ENCODE measurements at places on chromosomes 3 and 15.

GRCh38 chr3:187920030-187920429 is 174.8 kb upstream of the BCL6 start:
- DNase-seq = no peak

DNA sequence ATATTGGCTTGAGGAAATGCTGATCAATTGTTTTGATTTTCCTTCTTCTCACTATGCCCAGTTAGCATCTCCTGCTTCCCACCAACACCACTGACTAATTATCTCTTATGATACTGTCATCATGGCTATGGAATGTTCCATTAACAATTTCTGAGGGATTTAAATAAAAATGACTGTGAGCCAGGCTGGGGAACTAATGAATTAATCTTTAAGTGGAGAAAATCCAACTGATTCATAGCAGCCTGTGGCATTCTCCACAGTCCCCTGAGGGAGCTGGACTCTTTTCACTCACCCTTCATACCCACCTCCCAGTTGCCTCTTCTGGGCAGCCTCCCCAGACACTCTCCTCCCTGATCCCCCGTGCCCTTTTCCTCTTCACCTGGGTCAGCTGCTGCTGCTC is 353.6 kb downstream of the CLSTN2 start:
- DNase-seq = no peak

GRCh38 chr15:23387621-23388190 is 33.2 kb downstream of the GOLGA8S start:
- DNase-seq = no peak

- no peak for DNase-seq
Measured at GRCh38 chr3:170564664-170565063, 21.2 kb downstream of the SLC7A14 start.

- DNase-seq = no peak
Measured at GRCh38 chr3:68620211-68620610, 312.1 kb downstream of the TAFA4 start.

- DNase-seq = peak; percentile 90
Measured at GRCh38 chr15:31352911-31353811, 26.5 kb downstream of the KLF13 start.

DNA sequence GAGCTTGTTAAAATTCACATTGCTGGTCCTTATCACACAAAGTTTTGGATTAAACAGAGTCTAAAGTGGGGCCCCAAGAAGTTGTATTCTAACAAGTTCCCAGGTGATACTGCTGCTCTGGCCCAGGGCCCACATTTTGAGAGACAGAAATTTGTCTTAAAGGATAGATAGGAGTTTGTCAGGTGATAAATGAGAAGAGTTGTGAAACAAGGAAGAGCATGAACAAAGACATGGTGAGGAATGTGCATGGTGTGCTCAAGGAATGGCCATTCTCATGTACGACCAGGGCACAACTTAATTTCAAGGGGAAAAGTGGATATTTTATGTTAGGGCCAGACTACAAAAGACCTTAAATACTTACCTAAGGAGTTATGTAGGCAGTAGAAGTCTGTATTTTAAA is 75.6 kb downstream of the GPR156 start:
- DNase-seq = no peak

DNA sequence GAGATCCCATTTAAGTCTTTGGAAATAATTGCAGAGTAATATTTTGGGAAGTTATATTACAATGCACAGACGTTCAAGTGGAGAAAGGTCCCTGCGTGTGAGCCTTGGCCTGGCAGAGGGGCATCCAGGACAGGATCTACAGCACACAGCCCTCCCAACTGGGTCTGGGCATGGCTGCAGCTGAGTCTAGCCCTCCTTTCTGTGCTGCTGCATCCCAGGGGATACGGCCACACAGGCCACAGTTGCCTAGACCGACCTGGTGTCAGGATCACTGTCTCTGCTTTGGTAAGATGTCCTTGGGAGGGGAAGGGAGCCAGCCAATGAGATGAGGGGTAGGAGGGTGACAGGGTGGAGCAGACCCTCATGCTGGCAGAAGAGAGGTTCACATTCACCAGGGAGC is 46.1 kb downstream of the APBA2 start:
- DNase-seq = no peak

- peak; percentile 80 for DNase-seq
Measured at GRCh38 chr3:127743351-127744252, 70.8 kb downstream of the ABTB1 start.

DNA sequence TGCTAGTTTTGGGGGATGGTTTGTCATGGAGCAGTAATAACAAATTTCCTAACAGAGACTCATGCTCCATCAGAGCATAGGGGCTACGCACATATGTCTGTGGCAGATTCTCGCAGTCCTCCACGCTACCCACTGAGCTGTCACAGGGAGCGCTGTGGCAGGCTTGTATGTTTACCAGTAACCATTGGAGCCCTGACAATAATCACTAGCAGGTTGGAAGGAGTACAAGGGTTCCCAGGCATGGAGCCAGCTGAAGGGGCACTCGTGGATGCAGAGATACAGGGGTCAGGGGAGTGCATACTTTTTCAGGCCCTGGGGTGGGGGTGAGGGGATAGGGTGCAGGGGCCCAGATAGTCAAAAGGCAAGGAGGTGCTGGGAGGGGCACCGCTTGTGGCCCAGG is 7.9 kb upstream of the GP9 start:
- DNase-seq = peak; percentile 63

DNA sequence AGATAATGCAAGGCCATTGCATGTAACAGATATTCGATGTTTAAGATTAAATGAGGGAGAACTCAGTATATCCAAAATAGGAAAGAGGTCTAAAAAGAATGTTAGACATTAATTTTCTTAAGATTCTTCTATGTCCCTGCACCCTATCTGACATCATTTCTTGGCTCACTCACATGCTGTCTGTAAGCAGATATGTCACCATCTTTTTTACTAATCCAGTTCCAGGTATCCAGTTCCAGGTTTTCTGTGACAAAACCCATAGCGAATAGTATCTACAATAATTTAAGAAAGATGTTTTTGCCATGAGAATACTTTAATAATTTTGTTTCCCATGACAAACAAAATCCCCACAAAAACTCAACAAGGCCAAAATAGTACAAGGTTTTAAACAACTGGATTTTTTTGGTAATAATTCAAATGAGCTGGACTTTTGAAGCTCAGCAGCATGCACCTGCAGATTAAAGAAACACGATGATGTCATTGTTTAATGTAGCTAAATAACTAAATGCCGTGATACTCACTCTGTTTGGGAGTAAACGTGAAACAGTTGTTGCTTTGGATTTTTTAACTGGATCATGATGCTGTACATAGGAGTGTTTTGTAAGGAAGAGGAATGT is 867.6 kb downstream of the EPHA3 start:
- no peak for DNase-seq

DNA sequence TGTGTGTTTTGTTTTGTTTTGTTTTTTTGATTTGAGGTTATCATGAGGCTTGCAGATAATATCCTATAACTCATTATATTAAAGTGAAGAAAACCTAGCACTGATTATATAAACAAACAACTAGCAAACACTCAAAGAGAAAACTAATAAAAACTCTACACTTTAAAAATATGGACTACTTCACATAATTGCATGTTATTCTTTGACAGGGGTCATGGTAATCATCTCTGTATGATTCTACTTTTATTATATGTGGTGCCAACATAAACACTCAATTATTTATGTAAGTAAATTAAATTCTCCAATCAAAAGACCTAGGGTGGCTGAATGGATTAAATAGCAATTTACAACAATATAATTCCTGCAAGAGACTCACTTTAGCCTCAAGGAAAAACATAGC is 44.6 kb upstream of the P3H2 start:
- no peak for DNase-seq

- DNase-seq = no peak
Measured at GRCh38 chr3:71072986-71073385, 510.5 kb downstream of the FOXP1 start.

DNA sequence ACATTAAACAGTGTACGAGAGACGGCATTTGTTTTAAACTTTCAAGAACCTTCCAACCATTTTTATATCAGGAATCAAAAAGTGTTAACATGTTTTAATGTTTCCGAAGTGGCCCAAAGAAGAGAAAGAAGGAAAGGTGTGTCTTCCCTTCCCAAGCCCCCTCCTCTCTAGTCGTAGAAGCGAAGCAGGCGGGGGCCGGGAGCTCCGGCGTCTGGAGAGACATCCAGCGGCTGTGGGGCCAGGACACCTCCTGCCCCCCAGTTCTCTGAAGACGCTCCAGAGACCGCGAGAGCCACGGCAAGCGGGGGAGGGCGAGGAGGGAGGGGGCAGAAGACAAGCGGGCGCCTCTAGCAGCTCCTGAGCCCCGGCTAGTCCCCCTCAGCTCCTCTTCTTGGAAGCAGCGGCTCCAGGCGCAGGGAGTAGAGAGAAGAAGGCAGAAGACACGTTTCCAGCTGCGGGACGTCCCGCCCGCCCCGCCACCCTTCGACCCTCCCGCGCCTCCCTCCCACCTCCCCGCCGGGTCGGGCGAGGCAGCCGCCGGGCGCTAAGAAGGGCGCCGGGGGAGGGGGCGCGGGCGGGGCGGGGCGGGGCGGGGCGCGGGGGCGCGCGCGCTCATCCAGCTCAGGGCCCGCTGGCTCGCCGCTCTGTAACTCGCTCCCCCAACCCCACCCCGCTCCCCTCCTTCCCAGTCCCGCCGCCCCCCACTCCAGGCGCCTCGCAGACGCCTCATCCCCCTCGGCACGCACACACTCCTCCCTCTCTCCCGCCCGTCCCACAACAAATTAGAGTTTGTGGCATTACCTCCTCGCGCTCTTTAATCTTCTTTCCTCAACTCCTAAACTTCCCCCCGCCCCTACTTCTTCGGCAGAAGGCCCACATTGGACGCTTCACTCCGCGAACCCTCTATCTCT is at the start of gene ZBTB20:
ZBTB20 (minus strand) TSS at position 871 of the 911 bp plus-strand sequence.
- peak; percentile 49 for DNase-seq
